ENCODE measurements at places on chromosomes 4 and X.

GRCh38 chr4:153781280-153781679 is 7.6 kb downstream of the SFRP2 start:
- DNase-seq: no peak

DNA sequence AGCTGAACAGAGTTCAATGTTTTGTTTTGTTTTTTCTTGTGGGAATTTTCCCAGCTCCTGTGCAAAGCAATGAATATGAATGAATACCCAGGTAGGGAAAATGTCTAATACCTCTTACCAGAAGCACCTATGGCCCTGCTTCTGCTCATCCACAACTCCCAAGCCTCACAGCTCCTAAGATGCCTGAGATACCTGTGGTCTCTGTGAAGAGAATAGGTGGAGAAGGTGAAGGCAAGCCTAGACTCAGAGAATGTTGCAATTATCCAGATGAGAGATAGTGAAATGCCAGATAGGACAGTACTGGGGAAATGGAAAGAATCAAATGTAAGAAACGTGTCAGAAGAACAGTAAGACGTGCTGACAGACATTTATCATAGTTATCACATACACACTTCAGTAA is 70.2 kb upstream of the NOCT start:
- DNase-seq: no peak

DNA sequence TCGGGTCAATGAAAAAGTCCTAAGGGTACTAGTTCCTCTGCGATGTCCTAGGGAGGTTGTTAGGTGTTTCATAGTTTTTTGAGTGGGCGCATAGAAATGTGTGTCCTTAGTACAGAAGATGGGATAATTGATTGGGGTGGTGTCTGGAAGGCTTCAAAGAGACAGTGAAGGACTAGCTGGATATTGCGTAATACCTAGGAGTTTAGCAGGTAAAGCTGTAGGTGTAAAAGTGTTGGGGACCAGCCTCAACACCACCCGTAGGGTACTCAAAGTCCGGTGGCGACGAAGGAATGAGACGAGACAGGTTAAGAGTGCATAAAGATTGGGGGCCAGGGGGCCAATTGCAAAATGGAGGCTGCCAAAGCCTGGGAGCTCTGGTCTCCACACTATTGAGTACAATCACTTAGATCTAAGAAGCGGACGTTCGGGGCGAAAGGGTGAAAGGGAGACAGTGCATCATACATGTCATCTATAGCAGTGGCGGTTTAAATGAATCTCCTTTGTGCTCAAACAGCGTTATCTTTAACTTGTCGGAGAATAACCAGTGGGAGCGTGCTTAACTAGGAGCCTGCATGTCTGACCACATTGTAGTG is 1.0 kb downstream of the TRMT44 start:
- no peak for DNase-seq

GRCh38 chr4:134762053-134762452 is 560.5 kb upstream of the PABPC4L start:
- DNase-seq: no peak

- DNase-seq: no peak
Measured at GRCh38 chrX:153935326-153935851, 552 bp upstream of the NAA10 start.

GRCh38 chr4:186137196-186137794 is 32.8 kb downstream of the FAM149A start:
- no peak for DNase-seq

DNA sequence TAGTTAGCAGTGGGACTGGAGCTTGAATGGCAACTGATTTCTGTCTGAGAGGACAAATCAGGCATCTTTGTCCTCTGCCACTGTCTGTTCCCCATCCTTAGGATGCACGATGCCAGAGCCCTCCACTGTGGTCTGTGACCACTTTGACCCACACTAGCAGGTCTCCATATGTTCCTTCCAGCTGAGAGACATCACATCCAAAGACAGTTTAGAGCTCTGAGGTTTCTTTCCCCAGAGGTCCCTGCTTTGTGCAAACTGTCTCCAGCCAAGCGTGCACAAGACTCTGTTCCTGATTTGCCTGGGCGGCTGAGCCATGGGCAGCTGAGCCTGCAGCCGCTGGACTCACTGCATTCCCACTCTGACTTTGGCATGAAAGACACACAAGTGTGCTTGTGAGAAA is 98.0 kb downstream of the PTTG2 start:
- DNase-seq: no peak

- DNase-seq: no peak
Measured at GRCh38 chr4:10730590-10730989, 46.0 kb upstream of the CLNK start.

DNA sequence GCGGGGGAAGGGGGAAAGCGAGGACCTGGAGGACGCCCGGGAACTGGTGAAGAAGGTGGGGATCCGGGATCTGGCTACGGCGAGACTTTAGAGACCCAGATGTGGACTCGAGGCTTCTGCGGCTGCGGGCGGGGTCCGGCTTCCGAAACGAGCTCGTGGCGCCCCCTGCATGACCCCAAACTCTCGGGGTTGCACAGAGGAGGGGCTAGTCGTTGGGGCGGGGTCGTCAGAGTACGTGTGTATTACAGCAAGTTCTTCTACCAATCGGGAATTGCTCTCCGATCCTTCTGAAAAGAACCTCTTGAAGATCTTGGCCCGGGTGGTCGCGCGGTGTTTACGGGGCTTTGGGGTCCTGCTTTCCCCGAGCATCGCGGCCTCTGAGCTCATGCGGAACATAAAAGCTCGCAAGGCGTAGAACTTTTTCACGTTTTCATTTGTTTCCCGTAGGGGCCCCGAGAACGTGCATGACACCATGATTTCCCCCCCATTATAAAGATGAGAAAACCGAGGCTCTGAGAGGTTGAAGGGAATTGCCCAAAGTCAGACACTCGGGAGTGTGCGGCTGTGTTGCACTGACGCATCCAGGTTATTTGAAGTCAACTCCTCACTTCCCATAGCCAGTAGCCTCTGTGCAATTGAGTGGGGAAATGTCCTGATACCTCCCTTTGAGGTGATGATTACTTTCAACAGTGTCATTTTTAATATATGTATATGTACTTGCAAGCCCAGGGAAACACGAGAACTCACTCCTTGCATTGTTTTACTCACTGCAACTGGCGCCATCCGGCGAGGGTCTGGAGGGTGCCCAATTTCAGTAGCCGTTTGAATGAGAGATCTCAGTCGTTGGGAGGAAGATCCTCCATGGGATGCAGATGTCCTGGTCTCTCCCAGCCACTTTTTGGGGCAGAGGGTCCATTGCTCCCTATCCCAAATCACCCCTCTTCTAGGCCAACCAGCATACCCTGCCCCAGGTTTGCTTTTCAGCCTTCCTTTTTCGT is at the start of gene BEND4:
BEND4 (minus strand) TSS at position 149 of the 998 bp plus-strand sequence. CDS start 512 bp downstream, outside the sequence.
- no peak for DNase-seq

GRCh38 chr4:7771056-7771455 is 168.6 kb downstream of the AFAP1 start:
- no peak for DNase-seq

- no peak for DNase-seq
Measured at GRCh38 chr4:53608242-53608641, 17.0 kb upstream of the LNX1 start.

DNA sequence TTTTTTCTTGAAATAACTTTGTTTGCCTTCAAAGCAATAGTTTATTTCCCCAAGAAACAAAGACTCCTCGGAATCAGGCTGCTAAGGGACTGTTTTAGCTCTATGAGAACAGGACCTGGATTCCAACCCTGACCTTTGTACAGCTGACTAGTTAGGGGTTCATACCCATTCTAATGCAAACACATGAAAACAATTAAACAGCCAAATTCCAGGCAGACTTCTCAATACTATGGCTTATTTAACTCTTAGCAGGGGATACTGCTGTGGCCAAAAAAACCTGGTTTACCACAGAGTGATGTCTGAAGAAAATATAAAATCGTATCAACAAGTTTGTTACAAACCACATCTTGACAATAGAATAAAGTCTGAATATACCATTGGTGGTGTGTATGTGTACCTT is 129.6 kb upstream of the INTU start:
- DNase-seq: no peak

GRCh38 chrX:74249963-74250362 is 54.0 kb upstream of the ZCCHC13 start:
- no peak for DNase-seq

DNA sequence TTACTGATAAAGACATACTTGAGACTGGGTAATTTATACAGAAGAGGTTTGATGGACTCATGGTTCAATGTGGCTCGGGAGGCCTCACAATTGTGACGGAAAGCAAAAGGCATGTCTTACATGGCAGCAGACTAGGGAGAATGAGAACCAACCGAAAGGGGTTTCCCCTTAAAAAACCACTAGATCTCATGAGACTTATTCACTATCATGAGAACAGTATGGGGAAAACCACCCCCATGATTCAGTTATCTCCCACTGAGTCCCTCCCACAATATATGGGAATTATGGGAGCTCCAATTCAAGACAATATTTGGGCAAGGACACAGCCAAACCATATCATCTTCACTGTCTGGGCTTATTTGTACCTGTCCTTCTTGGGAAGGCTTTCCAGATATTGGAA is 22.8 kb upstream of the MUC7 start:
- no peak for DNase-seq

DNA sequence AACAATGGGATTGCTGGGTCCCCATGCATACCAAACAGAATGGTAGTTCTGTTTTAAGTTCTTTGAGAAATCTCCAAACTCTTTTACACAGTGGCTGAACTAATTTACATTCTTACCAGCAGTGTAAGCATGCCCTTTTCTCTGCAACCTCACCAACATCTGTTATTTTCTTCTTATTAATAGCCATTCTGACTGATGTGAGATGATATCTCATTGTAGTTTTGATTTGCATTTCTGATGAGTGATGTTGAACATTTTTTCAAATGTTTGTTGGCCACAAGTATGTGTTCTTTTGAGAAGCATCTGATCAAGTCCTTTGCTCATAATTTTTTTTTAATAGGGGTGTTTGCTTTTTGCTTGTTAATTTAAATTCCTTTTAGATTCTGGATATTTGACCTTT is 41.2 kb upstream of the ZMAT1 start:
- DNase-seq: no peak

DNA sequence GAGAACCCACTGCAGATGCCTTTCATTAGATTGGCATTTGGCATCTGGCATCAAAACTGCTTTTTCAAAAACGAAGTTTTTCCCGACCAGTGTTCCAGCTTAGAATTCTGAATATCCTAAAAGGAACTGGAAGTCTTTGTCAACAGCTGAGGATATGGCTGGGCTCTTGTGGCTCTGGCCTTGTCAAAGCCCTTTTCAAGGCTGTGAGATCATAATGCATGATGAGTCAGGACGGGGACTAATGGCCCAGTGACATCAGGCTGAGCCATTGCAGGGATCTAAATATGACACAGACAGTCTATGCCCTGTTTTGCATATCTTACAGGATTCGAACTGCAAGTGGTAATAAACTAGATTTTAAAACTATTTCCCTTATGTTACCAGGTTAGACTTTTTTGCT is 306.4 kb downstream of the PTTG2 start:
- no peak for DNase-seq

DNA sequence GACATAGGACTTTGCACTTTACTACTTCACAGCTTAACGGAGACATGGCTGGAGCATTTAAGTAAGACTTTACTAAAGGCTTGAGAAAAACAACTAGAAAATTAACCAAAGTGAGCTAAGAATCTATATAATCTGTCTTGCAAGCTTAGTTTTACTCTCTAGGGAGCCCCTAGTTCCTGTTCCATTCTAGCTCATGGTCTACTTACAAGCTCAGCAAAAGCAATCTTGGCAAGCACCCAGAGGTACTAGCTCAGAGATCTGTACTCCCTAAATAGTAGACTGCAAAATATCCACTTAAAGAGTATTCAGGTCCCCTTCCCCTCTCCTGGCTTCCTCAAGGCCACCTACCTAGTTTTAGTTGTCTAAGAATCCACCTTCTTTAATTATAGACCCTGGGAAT is 469.0 kb downstream of the IDS start:
- no peak for DNase-seq

DNA sequence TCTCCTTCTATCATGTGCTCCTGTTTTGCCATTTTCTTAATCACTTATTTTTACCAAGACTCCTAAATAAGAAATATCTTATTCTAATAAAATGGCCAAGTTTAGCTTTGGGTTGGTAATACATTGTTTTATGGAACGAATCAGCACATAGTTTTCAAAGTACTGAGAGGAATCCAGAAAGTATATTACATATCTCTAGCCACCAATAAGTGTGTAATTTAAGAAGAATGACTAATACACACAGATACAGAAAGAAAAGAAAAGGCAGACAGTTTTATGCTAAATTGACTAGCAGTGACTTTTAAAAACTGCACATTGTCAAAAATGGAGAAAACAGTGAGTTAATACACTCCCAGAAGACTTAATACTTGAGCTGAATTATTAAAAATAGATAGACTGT is 167.0 kb upstream of the IL15 start:
- no peak for DNase-seq

DNA sequence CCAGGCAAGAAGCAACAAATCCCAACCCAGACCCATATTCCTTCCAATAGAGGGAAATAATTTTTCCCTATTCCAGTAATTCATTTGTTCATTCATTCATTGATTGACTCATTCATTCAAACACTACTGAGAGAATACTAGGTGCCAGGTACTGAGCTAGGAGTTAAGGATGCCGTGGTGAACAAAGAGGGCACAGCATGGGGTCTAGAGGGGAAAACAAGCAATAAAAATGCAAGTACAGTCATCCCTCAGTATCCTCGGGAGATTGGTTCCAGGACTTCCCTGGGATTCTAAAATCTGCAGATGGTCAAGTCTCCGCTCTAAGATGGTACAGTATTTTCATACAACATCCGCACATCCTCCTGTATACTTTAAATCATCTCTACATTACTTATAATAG is 18.7 kb downstream of the RASGEF1B start:
- DNase-seq: no peak

GRCh38 chr4:111991163-111991562 is 154.1 kb upstream of the FAM241A start:
- DNase-seq: no peak

DNA sequence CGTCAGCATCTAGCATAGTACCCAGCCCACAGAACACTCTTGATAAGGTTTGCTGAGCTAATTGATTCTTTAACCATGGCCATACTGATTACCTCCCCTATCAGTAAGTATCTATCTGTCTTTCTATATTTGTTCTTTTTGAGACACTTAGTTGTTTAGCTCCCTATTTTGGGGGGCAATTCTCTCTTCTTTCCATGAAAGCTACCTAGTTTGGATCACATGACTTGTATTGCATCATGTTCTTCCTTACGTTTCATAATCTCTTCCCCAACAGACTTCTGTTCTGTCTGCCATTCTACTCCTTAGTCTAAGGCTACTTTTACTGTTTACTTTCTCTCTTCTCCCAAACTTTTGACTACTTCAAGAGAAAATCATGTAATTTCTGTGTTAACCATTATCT is 39.0 kb downstream of the TBC1D19 start:
- DNase-seq: no peak

DNA sequence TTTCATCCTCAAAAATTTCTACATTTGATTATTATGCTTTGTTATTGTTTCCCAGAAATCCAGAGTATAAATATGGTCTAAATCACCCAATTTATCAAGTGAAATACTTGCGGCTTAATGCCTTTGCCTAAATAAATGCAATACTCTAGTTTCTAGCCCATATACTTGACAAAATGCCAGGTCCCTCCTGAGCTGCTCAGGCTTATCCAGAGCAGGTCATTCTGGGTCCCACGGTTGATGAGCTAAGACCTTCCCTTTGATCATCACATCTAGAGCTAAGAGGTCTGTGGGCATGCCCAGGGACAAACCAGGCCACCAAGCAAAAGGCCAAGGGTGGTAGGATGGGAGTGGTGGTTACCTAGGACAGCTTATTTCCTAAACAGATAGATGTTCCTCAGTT is 180.1 kb downstream of the SMIM20 start:
- DNase-seq: no peak

Data from CD8-positive, alpha-beta T cell (primary cell).